Activated CD4-positive, alpha-beta T cell treated with anti-CD3 and anti-CD28 coated beads for 36 hours (primary cell): ENCODE measurements at places on chromosomes 5 and 9. TPM values are rescaled to one million over a fixed set of nuclear protein-coding genes. Genes with fewer than 3 reads are reported as not detected.
A peak's percentile ranks its signal among the peaks of the same experiment; 100 is the strongest.

- no peak overlapping the region for H3K4me3 ChIP-seq
- H3K27me3 ChIP-seq, result no peaks in the 10 kb centered on the region
- no peaks in the 10 kb centered on the region for H3K36me3 ChIP-seq
- DNase-seq, result no peak
- no peaks in the 10 kb centered on the region for H3K4me1 ChIP-seq
Measured at GRCh38 chr5:120199559-120199958, 264.5 kb upstream of the PRR16 start.

IFNA2 gene
- total RNA-seq, result not detected

BARHL1 gene
- not detected for total RNA-seq

DNA sequence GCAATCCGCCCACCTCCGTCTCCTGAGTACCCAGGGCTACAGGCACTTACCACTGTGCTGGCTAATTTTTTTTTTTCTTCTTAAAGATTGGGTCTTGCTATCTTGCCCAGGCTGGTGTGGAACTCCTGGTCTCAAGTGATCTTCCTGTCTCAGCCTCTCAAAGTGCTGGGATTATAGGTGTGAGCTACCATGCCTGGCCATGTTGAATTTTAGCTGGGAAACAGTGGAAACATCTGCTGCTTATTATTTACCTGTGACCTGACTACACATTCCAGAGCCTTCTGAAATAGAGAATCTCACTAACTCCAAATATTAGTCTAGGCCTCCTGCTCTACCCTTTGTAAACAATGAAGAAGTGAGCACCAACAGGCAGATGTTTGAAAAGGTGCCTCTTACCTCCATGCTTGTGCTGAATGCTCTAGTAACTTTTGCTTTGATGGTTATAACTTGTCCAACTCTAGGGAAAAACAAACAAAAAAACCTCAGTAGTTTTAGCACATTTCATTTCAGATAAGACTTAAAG, 22.5 kb downstream of the ACOT12 start:
- H3K36me3 ChIP-seq, result no peaks in the 10 kb centered on the region
- H3K4me3 ChIP-seq, result no peak overlapping the region
- peaks cover 2% of the 10 kb centered on the region for H3K27me3 ChIP-seq
- no peak for DNase-seq

- DNase-seq, result no peak
- no peak overlapping the region for H3K4me3 ChIP-seq
- H3K27ac ChIP-seq, result no peak overlapping the region
- no peaks in the 10 kb centered on the region for H3K4me1 ChIP-seq
- H3K36me3 ChIP-seq, result no peaks in the 10 kb centered on the region
- H3K27me3 ChIP-seq, result peaks cover 5% of the 10 kb centered on the region
Measured at GRCh38 chr9:134936346-134937163, 18.8 kb upstream of the FCN1 start.

- H3K36me3 ChIP-seq, result peaks cover 16% of the 10 kb centered on the region
- no peaks in the 10 kb centered on the region for H3K27me3 ChIP-seq
- peaks cover 6% of the 10 kb centered on the region for H3K4me1 ChIP-seq
Measured at GRCh38 chr9:77756449-77756848, 108.3 kb upstream of the GNA14 start.

ACSL6 gene
- 3.3 TPM for total RNA-seq

CCDC171 gene
- total RNA-seq, result 2.9 TPM

GRCh38 chr5:102715082-102715807, 39.9 kb upstream of the PAM start:
- peak; percentile 20 for DNase-seq
- H3K27me3 ChIP-seq, result peaks cover 10% of the 10 kb centered on the region
- no peak overlapping the region for H3K27ac ChIP-seq
- peaks cover 4% of the 10 kb centered on the region for H3K4me1 ChIP-seq

IL11RA gene
- total RNA-seq, result 18.3 TPM
